Esophagus mucosa (tissue), 1 donor: ENCODE measurements at places on chromosomes 1 and 21.

- peak; percentile 76 for ATAC-seq
Measured at GRCh38 chr1:83011265-83011664, 987.7 kb downstream of the TTLL7 start.

- ATAC-seq, result no peak
Measured at GRCh38 chr21:34086887-34087306, 13.5 kb downstream of the MRPS6 start.

- no peak for ATAC-seq
Measured at GRCh38 chr1:167681451-167682098, 40.2 kb upstream of the MPZL1 start.

DNA sequence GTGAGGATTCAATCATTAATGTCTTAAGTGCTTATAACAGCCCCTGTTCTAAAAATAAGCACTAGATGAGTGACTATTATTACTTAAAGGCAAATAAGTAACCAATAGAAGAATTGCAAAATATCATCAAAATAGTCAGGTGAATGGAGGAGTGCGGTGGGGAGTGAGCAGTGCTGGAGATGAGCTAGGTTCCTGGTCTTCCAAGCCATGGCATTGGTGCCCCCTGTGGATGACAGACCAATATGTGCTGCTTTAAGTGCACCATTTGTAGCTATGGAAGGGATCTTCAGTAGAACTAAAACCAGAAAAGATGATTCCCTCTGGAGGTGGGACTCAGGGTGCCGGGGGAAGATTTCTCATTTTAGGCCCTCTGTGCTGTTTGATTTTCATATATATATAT is 46.1 kb upstream of the SLC30A1 start:
- ATAC-seq, result peak; percentile 65

DNA sequence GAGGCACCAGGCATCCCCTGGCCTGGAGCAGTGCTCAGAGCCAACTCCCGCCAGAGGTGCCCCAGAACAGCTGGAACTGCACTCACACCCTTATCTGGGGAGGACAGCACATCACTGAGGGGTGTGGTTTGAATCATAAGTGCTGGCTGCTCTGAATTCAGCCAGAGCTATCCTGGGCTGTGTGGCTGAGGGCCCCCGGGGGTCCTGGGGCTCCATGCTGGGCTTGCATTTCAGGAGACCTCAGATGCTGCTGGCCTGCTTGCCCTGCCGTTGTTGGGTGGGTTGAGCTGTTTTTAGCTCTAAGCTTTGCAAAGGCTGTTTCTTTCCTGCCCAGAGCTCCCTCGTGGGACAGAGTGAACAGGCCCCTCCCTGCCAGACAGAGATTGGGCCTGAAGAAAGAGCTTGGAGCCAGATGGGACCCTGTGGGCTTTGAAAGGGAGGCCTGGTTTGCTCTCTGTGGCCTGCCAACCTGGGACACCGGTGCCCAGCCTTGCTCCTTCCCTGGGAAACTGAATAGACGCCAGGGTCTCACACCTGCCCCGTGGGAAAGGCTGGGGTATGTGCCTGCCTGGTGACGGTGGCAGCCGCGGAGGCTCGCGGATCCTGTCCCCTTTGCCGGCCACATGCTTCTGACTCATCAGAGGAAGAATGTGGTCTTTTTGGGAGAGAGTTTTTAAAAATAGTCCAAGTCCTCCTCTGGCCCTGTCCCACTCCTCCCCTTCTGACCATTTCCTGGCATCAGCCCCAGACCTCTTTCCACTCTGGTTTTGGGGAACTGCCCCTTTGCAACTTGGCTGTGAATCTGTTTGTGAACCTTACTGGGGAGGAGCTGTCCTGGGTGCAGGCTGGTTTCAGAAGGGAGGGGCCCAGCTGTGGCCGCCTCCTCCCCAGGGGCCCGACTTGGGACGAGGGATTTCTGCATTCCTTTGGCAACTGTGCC is 30.0 kb downstream of the ARHGEF10L start:
- peak; percentile 55 for ATAC-seq

- ATAC-seq, result no peak
Measured at GRCh38 chr1:119941392-119941791, 45.1 kb upstream of the ADAM30 start.

DNA sequence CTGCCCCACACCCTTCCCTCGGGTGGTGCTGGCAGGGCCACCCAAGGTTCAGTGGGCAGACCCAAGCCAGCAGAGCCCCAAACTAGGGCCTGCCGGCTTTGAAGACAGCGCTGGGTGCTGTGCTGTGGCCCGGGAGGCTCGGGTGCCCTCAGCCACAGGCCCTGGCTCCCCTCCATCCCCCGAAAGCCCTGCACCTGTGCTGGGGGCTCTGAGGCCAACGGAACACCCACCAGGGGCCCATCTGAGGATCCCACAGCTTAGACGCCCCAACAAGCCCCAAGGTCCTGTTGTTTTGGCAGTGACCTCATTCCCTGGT is 8.6 kb downstream of the ITGB2 start:
- peak; percentile 56 for ATAC-seq

GRCh38 chr1:89987159-89987819 is 7.6 kb upstream of the ZNF326 start:
- peak; percentile 58 for ATAC-seq

DNA sequence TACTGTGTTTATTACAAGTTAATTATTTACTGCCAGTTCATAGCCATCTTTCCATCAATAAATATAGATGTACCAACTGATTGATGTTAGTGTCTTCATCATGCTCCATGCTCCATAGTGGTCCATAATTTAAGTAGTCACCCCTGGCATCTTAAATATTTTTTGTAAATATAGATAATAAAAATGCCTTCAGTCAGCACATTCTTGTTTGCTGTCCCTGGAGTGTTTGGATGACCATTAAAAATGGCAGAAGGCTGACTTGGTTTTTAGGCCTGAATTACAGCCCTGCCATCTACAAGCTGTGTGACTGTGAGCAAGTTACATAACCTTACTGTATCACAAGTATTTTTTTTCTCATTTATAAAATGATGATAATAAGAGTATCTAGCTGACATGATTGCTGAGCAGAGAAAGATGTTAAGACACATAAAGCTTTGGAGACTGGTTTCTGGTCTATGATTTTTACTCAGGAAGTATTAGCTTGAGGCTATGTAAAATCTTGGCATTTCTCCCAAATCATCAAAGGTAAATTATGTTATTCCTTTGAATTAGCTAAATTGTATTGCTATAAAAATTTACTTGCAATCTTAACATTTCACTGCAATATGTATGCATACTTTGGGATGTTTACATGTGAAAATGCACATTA is 427.2 kb downstream of the USP25 start:
- no peak for ATAC-seq

DNA sequence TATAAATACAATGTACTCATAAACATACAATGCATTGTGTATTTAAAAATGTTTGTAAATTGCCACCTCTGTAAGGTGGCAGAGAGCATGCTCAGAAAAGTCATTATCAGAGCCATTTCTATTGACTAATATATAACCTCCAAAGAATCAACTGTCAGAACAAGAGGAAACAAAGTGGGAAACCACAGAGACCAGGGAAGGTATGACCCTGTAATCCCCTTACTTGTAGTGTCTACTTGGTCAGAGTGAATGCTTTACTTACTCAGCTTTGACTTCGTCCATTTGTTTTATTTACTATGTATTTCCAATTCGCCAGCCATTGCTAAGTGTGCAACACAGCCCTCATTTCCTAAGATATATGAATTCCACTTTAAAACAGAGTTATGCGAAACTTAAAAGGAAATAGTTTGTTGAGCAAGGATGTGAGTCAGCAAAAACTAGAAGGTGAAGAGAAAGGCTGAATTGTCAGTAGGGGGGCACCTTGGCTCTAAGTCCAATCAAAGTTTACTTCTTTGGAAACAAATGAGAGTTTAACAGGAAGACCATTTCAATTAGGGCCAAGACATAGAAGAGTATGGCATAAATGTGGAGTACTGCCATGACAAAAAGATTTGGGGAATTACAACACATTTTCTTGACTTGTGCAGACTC is 671.7 kb upstream of the PTBP2 start:
- peak; percentile 62 for ATAC-seq

DNA sequence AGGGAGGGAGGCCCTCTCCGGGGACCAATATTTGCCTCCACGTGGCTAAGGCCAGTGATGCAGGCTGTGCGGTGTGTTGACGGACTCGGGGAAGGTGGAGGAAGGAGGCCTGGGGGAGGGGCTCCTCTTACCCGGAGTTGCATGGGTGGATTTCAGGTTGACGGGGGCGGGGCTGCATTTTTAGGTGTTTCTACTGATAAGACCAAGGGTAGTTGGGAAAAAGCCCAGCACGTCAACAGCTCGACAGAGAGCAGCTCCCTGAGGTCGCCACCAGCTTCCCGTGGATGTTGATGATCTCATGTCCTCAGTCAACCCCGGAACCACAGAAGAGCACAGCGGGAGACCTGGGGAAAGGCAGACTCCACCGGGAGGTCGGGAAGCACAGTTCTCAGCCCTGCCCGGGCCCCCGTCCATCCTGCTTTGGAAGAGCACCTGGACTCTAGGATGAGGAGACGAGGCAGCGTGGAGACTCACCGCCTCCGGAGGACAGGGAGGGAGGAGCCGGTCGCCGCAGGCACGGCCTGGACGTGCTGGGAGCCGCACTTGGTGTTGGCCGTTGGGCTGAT is 32.9 kb upstream of the COL6A1 start:
- peak; percentile 8 for ATAC-seq

GRCh38 chr1:35571263-35571662 is 1.9 kb upstream of the TFAP2E start:
- ATAC-seq, result no peak

- peak; percentile 66 for ATAC-seq
Measured at GRCh38 chr1:40930174-40930964, 49.1 kb upstream of the CTPS1 start.

DNA sequence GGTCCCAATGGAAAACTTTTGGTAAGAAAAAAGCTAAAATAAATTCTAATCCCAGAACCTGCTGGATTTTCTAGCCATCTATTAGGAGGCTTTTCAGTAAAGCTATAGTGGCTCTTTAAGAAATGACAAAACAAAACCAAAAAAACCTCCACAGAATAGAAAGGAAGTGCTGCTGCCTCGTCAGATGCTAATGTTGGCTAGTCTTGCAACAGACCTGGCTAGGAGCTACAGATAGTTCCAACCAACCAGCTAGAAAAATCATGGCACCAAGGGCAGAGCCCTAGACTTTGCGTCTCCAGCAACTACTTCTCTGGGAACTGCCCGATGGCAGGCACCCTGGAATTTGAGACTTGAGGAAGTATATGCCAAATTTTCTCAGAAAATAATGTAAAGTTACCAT is 7.6 kb downstream of the CD101 start:
- no peak for ATAC-seq

- ATAC-seq, result no peak
Measured at GRCh38 chr1:151978922-151979321, 14.7 kb downstream of the S100A10 start.

- peak; percentile 81 for ATAC-seq
Measured at GRCh38 chr1:110780600-110781484, 92.1 kb upstream of the CD53 start.

DNA sequence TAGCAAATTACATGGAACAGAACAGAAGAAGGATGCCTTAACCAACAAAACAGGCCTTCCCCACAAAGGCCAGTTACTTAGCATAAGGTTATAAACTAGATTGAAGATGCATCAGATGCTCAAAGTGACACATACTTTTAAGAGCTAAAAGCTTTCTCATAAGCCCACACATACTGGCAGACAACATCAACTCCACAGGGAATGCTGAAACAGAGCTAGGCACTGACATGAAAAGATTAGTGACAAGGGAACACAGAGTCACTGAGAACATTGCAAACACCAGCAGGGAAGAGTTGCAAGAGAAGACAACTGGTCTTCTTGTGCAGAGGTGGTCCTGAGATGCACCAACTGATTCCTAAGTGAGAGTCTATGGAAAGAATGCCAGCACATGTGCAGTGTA is 6.9 kb downstream of the TTC13 start:
- ATAC-seq, result no peak
